ENCODE measurements at places on chromosomes 12 and 14. TPM values are rescaled to one million over a fixed set of nuclear protein-coding genes. Genes with fewer than 3 reads are reported as not detected.

The SLC24A4 gene
- total RNA-seq, result not detected

GRCh38 chr14:32606301-32606700 lies 277.2 kb downstream of the AKAP6 start:
- DNase-seq, result no peak
- H3K36me3 ChIP-seq, result no peaks in the 10 kb centered on the region
- H3K27me3 ChIP-seq, result no peaks in the 10 kb centered on the region
- H3K4me3 ChIP-seq, result no peak overlapping the region
- H3K4me1 ChIP-seq, result no peaks in the 10 kb centered on the region
- no peak overlapping the region for H3K27ac ChIP-seq

The SLC39A5 gene
- not detected for total RNA-seq

DNA sequence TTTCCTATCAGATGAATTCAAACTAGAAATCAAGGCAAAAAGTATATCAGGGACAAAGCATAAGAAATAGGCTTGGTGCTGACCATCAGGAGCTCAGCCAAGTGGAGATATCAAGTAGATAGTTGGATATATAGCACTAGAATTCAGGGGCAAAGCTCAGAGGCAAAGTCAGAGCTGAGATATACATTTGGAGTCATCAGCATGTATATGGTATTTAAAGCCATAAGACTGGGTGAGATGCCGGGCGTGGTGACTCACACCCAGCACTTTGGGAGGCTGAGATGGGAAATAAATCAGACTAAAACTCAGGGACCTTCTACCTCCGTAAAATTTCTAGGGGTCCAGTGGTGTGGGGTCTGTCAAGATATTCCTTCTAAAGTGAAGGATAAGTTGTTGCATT lies 38.9 kb upstream of the LIMA1 start:
- no peaks in the 10 kb centered on the region for H3K27me3 ChIP-seq
- H3K4me3 ChIP-seq, result no peak overlapping the region
- no peak overlapping the region for H3K27ac ChIP-seq
